Osteoblast (primary cell): ENCODE measurements at places on chromosomes 4 and X. TPM values are rescaled to one million over a fixed set of nuclear protein-coding genes. Genes with fewer than 3 reads are reported as not detected.

Gene TMPRSS11F
- not detected in 2 replicates for total RNA-seq

Gene RAB41
- not detected in 2 replicates for total RNA-seq

Gene EXOC1L
- total RNA-seq = not detected in 2 replicates

Gene CSAG3
- not detected in 2 replicates for total RNA-seq

Gene GAGE12H
- total RNA-seq = not detected in 2 replicates

Gene HAND2
- 1.8 and 3.8 TPM in 2 replicates for total RNA-seq

Gene MAGEC1
- total RNA-seq = not detected in 2 replicates

Gene CXXC4
- total RNA-seq = not detected in 2 replicates

Gene CPZ
- total RNA-seq = 21.2 and 44.5 TPM in 2 replicates

Gene MAGEA2B
- not detected in 2 replicates for total RNA-seq

Gene TMSB15B
- 3.8 and 4.0 TPM in 2 replicates for total RNA-seq

Gene F9
- total RNA-seq = not detected in 2 replicates

Gene VCX3B
- total RNA-seq = not detected in 2 replicates

Gene PLP1
- 0.29 and 0.36 TPM in 2 replicates for total RNA-seq

Gene TCEAL2
- total RNA-seq = not detected in 2 replicates

Gene TMEM31
- total RNA-seq = not detected in 2 replicates

Gene PPP4R3C
- total RNA-seq = not detected in 2 replicates

Gene LGI2
- total RNA-seq = under 0.01 TPM in 2 replicates

Gene GPR119
- total RNA-seq = not detected in 2 replicates

Gene INTS6L
- 4.4 and 4.7 TPM in 2 replicates for total RNA-seq

Gene KIAA1210
- total RNA-seq = not detected in 2 replicates

Gene TCEAL5
- not detected in 2 replicates for total RNA-seq

Gene SCFD2
- 24.2 and 27.7 TPM in 2 replicates for total RNA-seq

Gene FAM9C
- total RNA-seq = under 0.01 TPM in 1 of 2 replicates, not detected in the other

Gene OPRPN
- not detected in 2 replicates for total RNA-seq

Gene PABPC4L
- 1.1 and 2.7 TPM in 2 replicates for total RNA-seq

Gene RRH
- total RNA-seq = under 0.01 TPM in 1 of 2 replicates, not detected in the other

Gene MAGEC2
- total RNA-seq = not detected in 2 replicates

Gene NDP
- 0.36 and 0.59 TPM in 2 replicates for total RNA-seq

Gene SLC10A4
- not detected in 2 replicates for total RNA-seq

Gene OCIAD2
- total RNA-seq = 7.6 and 8.0 TPM in 2 replicates

Gene CHIC1
- total RNA-seq = 12.3 and 13.3 TPM in 2 replicates

Gene CCDC160
- total RNA-seq = 0.36 and 0.59 TPM in 2 replicates

Gene MAGEB2
- total RNA-seq = not detected in 2 replicates
